ENCODE measurements at places on chromosomes 7 and 10.
A peak's percentile ranks its signal among the peaks of the same experiment; 100 is the strongest.

DNA sequence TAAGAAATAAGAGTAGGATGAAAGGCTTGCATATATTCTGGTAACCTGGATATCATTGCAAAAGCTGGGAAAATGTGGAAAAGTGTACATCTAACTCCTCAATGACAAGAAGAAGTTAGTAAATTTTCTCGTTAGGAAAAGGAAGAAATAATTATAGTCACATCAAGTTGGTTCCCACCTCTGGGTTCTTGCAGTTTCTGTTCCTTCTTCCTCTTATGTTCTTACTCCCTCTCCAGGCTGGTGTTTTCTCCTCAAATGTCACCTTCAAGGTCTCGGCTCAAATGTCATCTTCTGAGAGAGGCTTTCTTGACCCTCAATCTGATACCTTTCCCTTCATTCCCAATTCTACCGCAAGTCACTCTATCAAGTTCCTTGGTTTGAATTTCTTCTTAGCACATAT is 64.4 kb downstream of the ENTPD1 start:
- no peak for DNase-seq

GRCh38 chr10:124143721-124144120 is 50.3 kb upstream of the CHST15 start:
- no peak for DNase-seq

- no peak for DNase-seq
These were observed 651.8 kb downstream of the PARD3 start for GRCh38 chr10:34163075-34163905.

- DNase-seq = no peak
These were observed 868.9 kb upstream of the AUTS2 start for GRCh38 chr7:68729371-68729770.

- DNase-seq = no peak
These were observed 69.5 kb upstream of the CTTNBP2 start for GRCh38 chr7:117942780-117943179.

DNA sequence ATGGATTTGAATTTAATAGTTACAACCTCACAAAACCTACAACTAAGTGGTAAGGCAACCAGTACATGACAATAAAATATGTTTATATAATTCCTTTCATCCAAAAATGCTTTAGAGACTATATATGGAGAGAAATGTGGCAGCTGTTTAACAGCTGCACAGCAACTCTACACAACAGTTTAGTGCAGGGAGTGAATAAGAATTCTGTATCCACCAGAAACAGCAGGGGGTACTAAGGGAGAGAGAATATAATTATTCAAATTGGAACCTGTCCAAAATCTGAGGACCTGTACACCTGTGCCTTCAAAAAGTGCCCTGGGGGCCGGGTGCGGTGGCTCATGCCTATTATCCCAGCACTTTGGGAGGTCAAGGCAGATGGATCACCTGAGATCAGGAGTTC is 49.6 kb downstream of the POLL start:
- DNase-seq = no peak

DNA sequence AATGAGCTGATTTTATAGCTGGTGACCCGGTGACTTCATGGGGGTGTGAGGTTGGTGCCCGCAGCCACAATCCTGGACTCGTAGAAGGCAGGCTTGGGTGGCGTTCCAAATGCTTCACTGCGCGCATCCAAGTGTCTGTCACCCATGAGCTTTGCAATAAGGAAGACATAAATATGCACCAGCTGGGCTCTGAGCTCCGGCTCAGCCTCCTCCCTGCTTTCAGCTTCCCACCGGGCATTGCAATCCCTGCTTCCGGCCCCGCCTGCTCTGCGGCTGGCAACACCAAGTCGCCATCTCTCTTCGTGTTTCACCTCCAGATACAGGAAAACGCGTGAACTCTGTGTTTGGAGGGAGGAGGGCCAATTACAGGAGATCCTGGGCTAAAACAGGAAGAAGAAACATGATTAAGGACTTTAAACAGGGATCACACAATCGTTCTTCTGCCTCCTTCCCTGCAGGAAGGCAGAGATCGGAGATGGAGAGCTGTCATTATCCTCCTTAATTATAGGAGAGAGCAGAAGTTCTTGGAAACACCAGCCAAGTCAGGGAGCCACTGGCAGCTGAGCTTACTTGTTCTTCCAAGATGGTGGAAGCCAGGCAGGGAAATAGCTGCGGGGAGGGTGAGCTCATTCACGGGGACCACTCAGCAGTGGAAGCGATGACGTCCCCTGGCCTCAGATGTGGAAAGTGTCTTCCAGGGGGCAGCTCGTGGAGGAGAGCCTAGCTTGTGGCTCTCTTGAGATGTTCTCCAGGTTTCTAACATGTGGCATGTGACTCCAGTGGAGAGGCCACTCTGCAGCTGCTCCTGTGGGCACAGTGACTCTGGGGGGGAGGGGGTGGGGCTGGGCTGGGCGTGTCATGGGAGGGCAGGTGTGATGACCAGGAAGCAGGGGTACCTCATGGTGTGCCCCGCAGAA is 134.9 kb downstream of the CAMK1D start:
- no peak for DNase-seq

DNA sequence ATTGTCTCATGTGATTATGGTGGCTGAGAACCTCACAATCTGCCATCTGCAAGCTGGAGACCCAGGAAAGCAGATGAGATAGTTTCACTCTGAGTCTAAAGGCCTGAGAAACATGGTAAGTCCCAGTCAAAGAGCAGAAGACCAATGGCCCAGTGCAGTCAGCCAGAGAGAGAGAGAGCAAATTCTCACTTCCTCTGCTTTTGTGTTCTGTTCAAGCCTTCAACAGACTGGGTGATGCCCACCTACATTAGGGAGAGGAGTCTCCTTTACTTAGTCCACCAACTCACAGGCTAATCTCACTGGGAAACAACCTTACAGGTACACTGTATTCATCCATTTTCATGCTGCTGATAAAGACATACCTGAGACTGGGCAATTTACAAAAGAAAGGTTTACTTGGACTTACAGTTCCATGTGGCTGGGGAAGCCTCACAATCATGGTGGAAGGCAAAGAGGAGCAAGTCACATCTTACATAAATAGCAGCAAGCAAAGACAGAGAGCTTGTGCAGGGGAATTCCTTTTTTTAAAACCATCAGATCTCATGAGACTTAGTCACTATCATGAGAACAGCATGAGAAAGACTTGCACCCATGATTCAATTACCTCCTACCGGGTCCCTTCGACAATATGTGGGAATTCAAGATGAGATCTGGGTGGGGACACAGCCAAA is 4.7 kb upstream of the FRMPD2 start:
- DNase-seq = no peak

DNA sequence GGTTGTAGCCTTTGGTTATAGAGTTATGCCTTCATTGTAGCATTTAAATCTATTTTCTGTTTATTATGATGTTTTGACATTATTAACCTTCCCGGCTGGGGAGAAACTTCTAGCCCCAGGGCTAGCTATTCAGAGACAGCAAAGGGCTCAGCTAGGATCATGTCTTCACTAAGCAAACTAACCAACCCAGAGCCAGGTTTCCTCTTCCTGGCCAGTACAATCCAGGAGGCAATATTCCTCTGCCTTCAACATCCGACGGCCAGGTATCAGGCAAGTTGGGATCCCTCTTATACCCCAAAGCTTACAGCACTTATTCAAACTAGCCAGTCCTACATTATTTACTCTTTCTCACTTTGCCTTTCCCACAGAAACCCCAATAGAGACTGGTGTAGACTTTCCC is 1060.7 kb upstream of the GHITM start:
- DNase-seq = no peak

DNA sequence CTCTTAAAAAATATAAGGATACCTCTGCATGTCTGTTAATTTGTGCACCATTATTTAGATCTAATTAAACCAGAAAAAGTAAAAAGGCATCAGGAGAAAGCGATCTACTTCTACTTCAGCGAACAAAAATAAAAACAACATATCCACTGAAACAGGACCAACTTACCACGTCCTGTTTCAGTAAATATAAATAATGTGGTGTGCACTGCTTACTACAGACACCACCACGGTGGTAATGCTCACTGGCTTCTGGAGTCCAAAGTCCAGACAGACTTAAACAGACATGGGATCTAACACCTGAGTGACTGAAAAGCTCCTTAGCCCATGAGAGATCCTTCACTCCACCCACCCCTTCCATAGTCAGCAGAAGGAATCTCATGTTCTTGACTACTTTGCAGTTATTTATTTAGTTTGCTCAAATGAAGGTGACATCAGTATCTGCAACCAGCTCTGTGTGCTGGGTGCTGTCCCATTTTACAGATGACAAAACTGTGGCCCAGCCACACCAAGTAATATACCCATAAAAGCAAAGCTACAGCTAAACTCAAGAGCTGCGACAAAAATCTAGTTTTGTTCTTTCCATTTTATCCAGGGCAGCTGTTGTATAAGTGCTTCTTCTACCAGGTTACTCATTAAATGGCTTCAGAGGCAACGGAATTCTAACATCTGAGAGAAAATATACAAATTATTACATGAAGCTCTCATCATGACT is 62.1 kb upstream of the NCAPG2 start:
- DNase-seq = peak; percentile 42

DNA sequence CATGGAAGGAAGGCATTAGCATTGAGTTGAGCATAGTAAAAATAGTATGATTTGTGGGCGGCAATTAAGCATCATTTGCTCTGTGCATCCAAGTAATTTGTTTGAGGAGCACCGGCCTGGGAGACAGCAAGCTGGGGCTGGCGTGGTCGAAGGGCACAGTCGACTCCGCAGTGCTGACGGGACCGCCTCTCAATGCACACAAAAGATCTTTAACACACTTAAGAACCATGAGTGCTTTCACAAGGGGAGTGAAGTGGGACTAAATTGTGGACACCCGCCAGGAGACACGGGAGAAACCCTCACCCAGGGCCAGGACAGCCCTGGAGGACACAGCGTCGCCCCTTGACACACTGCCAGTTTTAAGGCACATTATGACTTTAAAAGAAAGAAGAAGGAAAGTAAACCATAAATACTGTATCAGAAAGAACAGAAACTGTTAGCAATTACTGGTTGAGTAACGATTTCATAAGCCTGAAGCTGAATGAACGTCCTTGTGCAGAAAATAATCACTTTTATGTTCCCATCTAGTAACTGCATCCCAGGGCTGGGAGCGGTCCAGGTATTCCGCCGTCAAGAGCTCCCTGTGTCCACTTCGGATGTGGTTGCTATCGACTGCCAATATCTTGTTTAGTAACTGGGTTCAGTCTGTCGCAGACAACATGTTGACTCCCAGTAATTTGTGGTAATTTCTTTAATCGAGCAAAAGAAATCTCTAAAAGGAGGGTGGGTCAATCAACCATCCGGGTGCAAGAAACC is 102.1 kb downstream of the EBF3 start:
- no peak for DNase-seq

DNA sequence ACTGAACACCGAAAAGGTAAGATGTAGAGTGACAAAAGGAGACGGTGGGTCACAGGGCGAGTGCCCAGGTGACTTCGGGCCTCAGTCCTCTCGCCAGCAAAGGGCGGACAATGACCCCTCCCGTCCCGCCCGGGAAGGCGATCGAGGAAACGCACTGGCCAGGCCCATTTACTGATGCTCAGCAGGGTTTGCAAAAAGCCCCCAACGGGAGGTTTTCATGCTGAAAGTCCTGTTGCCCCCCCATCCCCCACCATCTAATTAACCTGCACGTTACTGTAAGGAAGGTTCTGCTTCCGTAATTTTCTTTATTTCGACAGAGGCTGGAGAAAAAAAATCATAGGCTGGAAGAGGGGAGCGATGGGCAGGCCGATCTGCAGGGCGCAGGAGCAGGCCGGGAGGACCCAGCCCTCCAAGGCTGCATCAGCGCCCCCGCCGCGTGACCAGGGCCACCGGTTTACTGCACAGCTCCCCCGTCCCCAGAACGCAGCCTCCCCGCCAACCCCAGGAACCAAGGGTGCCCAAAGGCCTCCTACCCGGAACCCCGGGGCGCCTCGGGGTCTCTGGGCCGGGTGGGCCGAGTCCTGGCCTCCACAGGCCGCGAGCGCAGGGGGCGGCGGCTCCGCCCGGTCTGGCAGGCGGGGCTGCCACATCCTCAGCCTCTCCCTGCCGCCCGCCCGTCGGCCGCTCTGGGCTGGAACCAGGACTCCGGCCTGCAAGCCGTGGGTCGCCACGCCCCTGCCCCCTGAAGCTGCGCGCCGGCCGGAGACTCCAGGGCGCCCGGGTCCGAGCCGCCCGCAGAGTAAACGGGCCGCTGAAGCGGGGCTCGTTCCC is 613 bp downstream of the OAT start:
- DNase-seq = peak; percentile 77

DNA sequence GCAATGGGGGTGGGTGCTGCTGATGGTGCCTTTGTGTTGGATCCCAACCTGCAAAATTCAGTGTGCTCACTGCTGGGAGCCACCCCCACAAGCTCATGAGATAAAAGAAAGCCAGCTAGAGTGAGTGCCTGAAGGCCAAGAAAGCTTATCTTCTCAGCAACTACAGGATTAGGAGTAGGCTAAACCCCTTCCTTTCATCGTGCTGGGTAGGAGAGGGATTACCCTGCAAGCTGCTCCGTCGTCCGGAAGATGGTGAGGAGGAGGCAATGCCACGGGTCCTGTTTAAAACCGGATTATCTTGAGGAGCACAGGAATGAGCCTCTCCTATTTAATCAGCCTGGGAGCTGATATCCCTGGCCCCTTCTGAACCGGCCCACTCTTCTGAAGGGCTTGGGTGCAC is 258.0 kb downstream of the GALNT17 start:
- no peak for DNase-seq

DNA sequence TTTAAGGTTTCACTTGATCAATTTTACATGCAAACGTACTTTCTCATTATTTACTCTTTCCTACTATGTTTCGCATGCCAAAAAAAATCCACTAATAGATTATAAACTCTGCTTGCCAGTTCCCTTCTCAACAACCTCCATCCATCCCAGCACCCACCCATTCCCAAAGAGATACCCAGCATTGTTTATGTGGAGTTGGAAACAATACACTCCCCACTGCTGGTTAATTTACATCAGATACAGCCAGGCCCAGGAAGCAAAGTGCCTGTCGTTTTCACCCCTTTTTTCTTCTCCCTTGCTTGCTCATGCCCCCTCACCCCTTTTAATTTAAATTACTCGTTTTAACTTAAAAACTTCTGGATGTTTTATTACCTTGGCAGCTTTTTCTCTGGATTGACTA is 59.9 kb downstream of the HIBADH start:
- DNase-seq = no peak

Measured in hepatocyte (in vitro differentiated cells).